Large intestine (tissue), 12 donors: ENCODE measurements at places on chromosomes 11 and 22. TPM values are rescaled to one million over a fixed set of nuclear protein-coding genes. Genes with fewer than 3 reads are reported as not detected.
A peak's percentile ranks its signal among the peaks of the same experiment; 100 is the strongest.

The RAB36 gene
- polyA plus RNA-seq, result 2.2 TPM

The SPCS2 gene
- polyA plus RNA-seq, result 203 TPM

The VWCE gene
- 5.1 TPM for polyA plus RNA-seq

The UBQLNL gene
- 0.70 TPM for polyA plus RNA-seq

The BBOX1 gene
- 0.96 TPM for polyA plus RNA-seq

The MMP1 gene
- 5.5 TPM for polyA plus RNA-seq

The IGLL1 gene
- 0.60 TPM for polyA plus RNA-seq

- no peak for DNase-seq
Measured at GRCh38 chr11:112016765-112017376, 8.3 kb upstream of the DLAT start.

- no peak for DNase-seq
Measured at GRCh38 chr11:77212314-77213007, 84.4 kb downstream of the MYO7A start.

- no peak for DNase-seq
Measured at GRCh38 chr11:132838627-132839026, 693.7 kb downstream of the OPCML start.

DNA sequence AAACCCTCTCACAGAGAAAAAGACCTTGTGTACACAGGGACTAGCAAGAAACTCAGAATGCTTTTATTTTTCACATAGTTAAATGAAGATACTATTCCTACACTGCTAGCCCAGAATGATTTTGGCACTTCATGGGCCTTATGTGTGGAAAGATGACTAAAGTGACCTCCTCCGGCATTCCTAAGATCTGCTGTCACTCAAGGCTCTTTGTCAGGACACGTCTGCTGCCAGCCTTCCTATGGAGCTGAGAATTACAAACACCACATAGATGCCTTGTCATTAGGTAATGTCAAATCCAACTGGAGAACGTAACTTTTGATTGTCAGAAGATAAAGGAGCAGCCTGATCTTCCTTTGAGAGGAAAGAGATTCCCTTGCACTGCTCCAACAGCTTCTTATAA lies 249.1 kb downstream of the FAT3 start:
- no peak for DNase-seq

DNA sequence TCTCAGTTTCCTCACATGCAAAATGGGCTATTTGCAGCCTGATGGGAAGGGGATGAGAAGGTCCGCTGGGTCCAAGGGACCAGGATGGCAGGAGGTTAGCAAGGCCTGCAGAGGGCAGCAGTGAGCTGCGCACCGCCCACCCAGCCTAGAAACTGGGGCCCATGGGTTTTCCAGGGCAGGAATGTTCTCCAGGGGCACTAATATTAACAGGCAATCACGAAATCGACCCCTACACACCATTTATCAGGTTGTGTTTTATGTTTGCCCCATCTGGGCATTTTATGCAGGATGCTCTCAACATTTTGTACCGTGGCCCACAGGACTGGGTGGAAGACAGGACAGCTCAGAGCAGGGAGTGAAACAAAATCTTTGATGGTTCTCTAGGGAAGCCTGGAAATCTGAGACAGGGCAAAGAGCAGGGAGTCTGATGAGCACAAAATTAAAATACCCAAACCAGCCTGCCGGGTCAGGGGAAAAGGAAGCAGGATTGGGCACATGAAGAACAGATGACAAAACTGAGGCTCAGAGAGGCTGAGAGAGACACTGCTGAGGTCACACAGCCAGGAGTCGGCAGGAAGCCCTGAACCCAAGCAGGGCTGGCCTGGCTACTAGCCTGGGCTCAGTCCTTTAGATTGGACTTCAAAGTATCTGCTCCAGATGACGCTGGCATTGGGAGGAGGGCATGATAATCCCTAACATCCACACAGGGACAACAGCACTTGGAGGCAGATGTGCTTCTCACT lies 1.6 kb upstream of the BCR start:
- peak; percentile 54 for DNase-seq

DNA sequence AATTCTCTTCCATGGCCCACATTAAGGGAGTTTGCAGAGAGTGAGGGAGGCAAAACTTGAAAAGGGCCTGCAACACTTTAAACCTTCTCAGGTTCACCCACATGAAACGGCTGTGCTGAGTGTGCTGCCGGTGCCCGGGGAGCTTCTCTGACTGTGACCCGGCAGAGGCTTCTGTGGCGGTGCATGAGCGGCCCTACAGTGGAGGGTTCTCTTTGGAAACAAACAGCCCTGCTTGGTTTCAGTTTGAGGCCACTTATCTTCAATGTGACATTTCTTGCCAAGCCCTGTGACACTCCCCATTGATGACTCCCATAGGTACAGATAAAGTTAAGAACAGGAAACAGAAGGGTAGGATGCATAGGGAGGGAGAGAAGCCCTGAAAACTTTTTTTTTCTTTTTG lies 31.8 kb downstream of the FAM118A start:
- DNase-seq, result peak; percentile 73

DNA sequence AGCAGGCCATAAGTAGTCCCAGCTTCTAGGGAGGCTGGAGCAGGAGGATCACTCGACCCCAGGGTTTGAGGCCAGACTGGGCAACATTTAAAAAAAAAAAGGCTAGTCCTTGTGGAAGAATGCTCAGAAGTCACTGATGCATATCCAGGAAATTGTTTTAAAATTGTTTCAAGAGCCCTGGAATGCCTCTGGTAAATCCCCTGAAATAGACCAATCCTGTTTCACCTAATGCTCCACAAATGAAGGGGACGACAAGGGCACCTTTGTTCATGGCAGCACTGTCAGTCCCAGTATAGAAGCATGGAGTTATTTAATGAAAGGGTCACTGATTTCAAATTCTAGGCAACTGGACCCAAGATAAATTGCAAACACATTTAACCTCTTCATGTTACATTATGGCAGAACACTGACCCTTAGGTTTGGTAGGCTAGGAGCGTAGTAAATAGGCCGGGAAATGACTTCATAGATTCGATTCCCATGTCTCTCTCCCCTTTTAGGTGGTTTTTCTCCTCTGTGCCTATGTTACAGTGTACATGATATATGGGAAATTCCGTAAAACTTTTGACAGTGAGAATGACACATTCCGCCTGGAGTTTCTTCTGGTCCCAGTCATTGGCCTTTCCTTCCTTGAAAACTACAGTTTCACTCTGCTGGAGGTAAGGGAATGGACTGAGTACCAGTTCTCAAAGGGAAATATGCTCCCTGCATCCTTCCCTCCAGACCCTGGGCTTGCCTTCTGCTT lies 11.4 kb downstream of the KDELR3 start:
- DNase-seq, result no peak

DNA sequence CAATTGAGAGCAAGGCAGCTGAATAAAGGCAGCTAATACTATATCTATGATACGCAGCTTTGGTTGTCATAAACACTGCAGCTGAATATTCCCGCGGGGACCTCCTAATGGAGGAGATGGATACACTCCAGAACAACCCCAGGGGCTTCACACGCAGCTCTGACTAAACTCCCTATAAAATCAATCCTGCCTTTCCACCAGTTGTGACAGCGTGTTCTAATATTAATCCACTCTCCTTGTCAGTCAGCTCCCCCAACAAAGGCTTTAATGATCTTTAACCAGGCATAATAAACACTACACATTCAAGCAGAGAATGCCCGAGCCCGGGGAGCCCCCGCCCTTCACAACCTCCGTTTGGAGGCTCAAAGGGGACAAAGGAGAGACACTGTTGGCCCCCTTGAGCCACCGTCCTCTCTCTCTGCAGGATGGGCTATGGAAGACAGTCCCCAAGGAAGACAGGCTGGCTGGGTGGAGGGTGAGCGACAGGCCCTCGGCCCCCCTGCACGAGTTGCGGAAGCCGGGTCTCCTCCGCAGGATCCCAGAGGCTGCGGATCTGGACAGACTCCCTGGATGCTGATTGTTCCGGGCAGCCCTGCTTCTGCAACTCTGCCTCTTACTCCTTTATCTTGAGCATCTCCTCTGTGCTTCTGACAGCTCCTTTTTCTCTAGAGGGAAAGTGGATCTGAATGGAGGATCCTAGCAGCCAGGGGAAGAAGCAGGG lies 565.2 kb downstream of the BUD13 start:
- no peak for DNase-seq

DNA sequence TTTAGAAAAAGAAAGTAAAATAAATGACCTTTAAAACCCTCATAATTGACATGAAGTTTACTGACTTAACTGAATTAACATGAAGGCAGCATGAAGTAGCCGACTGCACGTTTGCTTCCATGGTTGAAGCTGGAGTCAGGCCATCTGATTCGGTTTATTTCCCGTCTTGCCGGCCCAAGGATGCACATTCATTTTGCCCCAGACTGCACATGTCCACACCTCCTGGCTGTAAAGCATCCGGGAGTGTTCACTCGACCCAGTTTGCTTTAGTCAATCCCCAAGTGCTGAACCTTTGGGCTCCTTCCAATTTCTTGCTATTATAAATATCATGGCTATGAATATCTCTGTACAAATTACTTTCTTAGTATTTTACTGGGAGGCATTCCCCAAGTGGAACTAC lies 17.7 kb upstream of the TUB start:
- no peak for DNase-seq

DNA sequence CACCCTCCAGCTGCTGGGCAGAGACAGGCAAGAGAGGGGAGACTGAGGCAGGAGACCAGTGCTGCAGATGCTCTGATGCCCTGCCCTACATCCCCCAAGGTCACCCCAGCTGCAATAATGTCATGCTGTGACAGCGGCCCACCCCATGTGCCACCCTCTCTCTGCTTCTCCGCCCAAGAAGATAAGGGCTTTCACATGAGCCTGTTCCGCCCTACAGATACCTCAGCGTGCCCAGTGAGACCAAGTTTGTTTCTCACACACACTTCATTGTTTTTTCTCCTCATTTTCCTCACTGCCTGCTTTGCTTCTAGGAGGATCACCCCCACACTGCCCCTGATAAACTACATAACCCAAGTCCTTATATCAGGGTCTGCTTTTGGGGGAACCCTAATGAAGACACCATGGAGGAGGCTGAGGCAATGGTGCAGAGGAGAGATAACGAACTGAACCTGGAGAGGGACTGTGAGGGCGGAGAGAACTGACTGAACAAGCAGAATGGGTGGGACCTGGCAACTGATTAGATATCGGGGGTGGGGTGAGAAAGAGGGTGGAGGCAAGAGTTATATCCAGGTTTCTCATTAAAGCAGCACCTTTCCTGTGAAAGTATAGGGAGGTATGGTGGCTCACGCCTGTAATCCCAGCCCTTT lies 37.5 kb upstream of the TSKU start:
- peak; percentile 86 for DNase-seq

DNA sequence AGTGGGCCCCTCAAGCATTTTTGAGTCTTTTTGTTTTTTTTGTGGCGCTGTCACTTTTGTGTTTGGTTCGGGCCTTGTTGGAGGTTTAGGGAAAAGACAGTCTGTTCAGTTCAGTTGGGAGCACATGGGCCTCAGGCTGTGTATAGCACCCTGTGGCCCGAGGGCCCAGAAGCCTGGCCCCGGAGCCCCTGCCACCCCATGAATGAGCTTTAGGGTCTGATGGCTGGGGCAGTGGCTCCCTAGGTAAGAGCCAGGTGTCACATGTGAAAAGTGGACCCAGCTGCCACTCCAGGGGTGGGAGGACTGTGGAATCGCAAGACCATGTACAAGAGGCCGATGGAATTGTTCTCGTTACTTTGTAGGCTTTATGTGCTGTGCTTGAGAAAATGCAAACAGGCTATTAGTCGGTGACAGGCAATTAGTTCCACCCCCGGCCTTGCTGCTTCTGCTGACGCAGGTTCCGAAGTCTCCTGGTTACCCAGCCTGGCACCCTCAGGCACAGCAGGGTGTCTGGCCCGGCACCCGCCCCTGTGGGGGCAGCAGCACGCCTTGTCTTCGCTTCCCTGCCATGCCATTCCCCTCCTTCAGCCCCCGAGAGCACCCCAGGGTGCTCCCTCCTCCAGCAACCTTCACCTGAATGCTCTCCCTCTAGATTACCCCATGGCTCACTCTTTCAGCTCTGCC lies 38.2 kb upstream of the PARVG start:
- no peak for DNase-seq

DNA sequence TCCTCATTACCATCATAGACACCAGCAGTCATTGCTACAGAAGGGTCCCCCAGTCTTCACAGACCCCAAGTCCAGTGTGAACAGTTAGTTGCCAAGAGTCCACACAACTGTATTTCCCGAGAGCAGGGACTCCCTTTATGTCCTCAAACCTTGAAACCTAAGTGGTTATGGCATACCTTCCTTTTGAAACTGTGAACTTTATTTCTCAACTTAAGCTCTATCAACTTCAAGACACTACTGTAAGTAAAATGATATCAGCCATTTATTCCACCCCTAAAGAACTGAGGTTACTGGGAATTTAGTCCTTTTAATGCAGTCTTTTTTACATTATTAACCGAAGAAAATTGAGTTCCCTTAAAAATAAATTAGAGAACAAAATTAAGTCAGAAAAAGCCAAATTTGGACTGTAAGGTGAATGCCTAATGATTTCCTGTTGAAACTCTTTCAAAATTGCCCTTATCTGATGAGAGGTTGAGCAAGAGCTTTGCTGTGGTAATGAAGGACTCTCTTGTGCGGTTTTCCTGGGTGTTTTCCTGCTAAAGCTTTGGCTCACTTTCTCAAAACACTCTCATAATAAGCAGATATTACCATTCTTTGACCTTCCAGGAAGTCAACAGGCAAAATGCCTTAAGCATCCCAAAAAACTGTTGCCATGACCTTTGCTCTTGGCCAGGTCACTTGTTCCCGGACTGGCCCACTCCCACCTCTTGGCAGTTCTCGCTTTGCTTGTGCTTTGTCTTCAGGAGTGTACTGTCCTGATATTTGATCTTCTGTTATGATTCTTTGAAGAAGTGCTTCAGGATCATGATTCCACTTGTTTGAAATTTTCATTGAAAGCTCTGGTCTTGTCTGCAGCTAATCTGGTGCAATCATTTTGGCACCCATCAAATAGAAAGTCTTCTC lies 765.4 kb upstream of the ANO3 start:
- no peak for DNase-seq

DNA sequence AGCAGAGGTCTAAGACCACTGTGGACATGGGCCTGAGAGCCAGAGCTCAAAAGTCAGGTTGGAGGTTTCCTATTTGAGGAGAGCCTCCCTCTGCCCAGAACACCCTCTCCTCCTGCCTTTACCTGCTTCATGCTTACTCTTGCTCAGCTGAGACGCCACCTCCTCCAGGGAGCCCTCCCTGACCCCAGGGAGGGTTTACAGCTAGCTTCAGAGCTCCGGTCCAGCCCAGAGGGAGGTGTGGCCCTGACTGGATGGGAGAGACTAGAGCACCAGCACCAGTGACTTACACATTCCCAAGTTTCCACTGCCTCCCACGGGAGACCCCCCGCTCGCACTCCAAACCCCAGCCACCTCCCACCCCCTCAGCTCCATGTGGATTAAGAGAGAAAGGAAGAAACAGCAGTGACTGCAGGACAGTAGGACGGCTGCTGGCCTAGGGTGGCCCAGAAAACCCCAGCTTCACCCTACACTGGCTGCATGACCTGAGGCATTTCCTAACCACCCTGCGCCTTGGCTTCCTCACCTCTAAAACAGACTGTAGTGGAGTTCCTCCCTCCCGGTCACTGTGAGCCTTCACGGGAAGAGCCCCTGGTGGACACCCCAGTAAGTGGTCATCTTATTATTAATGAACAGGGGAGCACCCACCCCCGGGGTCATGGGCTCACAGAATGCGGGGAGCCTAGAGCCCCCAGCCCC lies 24.5 kb upstream of the PDGFB start:
- no peak for DNase-seq
